Brain microvascular endothelial cell (primary cell): ENCODE measurements at places on chromosomes 3 and 15.

- DNase-seq = no peak
Observed at GRCh38 chr3:149163066-149163465, 33.6 kb downstream of the HPS3 start.

DNA sequence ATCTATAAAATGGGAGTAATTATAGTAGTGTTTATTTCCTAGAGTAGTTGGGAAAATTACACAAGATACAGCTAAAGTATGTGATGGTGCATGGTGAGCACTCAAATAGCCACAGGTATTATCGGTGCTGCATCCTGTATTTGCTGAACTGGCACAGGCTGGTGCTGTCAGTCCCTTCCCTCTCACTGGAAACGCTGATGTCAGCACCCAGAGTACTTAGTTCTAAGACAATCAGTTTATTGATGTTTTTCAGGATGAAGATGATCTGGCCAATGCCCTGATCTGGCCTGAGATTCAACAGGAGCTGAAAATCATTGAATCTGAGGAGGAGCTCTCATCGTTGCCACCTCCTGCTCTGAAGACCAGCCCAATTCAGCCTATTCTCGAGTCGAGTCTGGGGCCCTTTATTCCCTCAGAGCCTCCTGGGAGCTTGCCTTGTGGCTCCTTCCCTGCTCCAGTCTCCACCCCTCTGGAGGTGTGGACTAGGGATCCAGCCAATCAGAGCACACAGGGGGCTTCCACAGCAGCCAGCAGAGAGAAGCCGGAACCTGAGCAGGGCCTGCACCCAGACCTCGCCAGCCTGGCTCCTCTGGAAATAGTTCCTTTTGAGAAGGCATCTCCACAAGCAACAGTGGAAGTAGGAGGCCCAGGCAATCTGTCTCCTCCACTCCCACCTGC is 49.7 kb downstream of the TMEM39A start:
- no peak for DNase-seq

DNA sequence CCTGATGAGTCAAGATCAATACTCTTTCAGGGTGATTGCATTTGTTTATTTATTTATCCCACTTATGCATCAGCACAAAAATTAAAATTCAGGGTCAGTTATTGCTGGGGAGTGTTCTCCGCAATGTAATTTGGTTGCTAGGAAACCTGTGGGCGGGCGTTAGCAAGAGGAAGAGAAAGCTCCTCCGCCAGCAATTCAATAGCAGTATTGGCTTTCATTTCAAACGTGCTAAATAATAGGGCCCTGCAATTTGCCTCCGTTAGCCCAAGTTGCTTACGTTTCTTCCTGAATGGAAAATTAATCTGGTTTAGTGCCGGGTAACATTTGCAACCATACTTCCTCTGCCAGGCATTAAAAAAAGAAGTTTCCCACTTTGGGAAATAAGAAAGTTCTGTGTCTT is 35.5 kb upstream of the PLCL2 start:
- DNase-seq = peak; percentile 55

- DNase-seq = peak; percentile 66
Observed at GRCh38 chr3:141894524-141895176, 18.2 kb downstream of the ATP1B3 start.

DNA sequence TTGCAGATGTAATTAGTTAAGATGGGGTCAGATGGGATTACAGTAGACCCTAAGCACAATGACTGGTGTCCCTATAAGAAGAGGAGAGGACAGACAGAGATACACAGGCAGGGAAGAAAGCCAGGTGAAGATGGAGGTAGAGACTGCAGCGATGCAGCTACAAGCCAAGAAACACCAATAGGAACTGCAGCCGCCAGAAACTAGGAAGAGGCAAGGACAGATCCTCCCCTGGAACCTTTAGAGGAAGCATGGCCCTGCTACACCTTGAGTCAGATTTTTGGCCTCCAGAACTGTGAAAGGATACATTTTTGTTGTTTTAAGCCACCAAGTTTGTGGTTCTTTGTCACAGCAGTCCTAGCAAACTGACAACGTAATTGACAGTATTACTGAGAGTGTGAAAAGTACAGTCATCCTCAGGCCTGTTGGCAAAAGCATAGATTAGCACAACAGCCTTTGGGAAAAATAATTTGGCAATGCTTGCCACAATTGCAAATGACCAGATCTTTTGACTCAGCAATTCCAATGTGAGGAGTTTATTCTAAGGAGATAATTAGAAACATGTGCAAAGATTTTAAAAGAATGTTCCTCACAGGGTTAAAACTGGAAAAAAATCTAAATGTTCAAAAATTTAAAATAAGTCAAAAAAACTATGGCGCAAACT is 82.6 kb upstream of the TJP1 start:
- no peak for DNase-seq
